Activated naive CD8-positive, alpha-beta T cell treated with anti-CD3 and anti-CD28 coated beads, Interleukin-2, amount 10 ng/mL, durations not matched to agents 7 days and 5 days (primary cell): ENCODE measurements at places on chromosomes 13 and 19. TPM values are rescaled to one million over a fixed set of nuclear protein-coding genes. Genes with fewer than 3 reads are reported as not detected.
A peak's percentile ranks its signal among the peaks of the same experiment; 100 is the strongest.

GRCh38 chr13:29427937-29428309, 167.6 kb downstream of the SLC7A1 start:
- peaks cover 51% of the 10 kb centered on the region for H3K27me3 ChIP-seq
- no peak overlapping the region for H3K27ac ChIP-seq
- H3K4me3 ChIP-seq = no peak overlapping the region
- no peak for DNase-seq
- peaks cover 2% of the 10 kb centered on the region for H3K4me1 ChIP-seq

DNA sequence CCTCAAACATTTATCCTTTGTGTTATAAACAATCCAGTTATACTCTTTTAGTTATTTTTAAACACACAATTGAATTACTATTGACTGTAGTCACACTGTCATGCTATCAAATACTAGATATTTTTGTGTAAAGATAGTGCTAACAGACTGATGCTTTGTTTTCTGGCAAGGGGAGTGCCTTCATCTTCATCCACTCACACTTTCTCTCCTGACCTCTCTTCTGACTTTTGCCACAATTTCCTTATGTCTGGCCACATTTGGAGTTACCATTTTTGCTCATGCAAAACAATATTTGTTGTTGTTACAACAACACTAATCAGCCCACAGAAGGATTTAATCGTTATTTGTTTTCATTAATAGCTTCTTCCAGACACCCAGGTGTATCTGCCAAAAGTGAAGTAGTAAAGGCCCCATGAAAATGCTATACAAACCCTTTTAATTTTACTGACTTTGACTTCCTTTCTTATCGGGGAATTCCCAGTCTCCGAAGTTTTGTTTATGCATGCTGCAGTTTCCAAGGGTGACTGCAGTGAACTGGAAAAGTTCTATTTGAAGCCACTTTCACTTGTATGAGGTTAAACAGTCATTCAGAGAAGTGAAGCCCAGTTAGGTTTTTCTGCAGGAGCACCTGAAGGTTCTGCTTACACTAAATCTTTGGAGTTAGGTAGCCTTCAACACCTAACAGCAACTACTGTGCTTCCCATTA, 66.1 kb upstream of the FRY start:
- DNase-seq = no peak
- no peak overlapping the region for H3K27ac ChIP-seq
- H3K4me1 ChIP-seq = no peaks in the 10 kb centered on the region
- no peaks in the 10 kb centered on the region for H3K36me3 ChIP-seq

The ZNF571 gene
- total RNA-seq = 5.9 TPM

The KCNC3 gene
- 1.1 TPM for total RNA-seq

DNA sequence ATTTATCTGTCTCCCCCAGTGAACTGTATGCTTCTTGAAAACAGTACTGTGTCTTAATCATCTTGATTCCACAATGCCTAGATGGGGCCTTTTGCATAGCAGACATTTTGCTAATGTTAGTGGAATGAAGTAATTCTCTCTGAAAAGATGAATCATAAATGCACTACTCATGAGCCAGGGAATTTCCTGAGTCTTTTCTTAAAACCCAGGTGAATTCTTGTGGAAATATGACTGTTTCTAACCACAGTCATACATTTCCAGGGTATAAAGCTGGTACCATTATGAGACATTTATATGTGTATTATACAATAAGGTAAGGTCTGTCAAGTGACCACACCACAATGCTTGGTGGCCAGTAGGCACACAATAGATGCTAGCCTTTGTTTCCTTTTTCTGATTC, 5.5 kb upstream of the KCTD4 start:
- DNase-seq = no peak
- no peaks in the 10 kb centered on the region for H3K4me1 ChIP-seq
- no peak overlapping the region for H3K4me3 ChIP-seq
- H3K27ac ChIP-seq = no peak overlapping the region
- peaks cover 29% of the 10 kb centered on the region for H3K36me3 ChIP-seq

The ZNF763 gene
- 5.2 TPM for total RNA-seq

- peak overlapping the region; percentile 35 for H3K27ac ChIP-seq
- H3K4me3 ChIP-seq = no peak overlapping the region
- no peaks in the 10 kb centered on the region for H3K4me1 ChIP-seq
Observed at GRCh38 chr19:48598996-48599700, 7.4 kb upstream of the SPACA4 start.

- H3K4me3 ChIP-seq = no peak overlapping the region
- H3K27me3 ChIP-seq = no peaks in the 10 kb centered on the region
- H3K4me1 ChIP-seq = peaks cover 15% of the 10 kb centered on the region
- no peak for DNase-seq
- no peak overlapping the region for H3K27ac ChIP-seq
Observed at GRCh38 chr13:51519771-51520216, 64.5 kb upstream of the WDFY2 start.

The PRSS57 gene
- total RNA-seq = not detected

The CYP4F2 gene
- not detected for total RNA-seq

DNA sequence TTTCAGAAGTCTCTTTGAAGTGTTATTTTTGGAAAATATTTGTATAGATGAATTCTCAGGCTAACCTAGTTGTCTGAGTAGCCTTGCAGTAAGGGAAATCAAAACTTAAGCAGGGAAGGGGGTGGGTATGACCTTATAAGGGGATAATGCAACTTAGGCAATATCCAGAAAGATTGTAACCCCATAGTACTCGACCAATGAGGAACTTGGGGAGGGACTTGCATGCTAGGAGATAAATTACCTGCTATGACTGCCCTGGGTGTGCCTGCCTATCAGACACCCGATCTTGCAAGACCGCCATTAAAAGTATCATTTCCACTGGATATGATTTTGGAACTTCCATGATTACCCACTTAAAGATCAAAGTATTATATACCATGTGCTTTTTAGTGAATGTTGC, 23.0 kb upstream of the RFXAP start:
- no peaks in the 10 kb centered on the region for H3K36me3 ChIP-seq
- H3K4me3 ChIP-seq = no peak overlapping the region
- no peak overlapping the region for H3K27ac ChIP-seq

DNA sequence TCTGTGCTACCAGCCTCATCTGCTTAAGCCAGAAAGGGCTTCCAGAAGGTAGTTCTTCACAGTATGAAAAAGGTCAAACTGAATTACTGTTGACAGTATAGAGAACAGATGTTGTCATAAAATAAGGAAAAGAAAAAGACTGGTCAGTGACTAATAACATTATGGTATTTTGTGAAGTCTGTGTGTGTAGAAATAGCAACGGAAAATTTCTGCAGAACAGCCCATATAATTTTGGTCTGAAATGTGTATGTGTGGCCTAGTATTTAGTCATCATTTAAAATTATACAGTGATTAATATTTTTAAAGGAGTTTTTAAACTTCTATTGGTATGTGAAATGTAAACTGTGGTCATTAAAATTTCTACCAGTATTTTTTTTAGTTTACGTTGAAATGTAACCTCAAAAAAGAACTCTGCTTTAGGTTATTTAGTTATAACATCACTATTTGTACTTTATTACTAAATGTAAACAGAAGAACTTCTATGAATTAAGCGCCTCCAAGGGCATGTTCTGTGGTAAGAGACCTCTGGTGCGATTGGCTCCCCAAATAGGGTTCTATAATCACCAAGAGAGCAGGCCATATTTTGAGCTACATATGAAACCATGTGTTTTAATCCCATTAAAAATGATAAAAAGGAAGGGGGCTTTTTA, 3.3 kb upstream of the GPR183 start:
- H3K4me3 ChIP-seq = no peak overlapping the region
- H3K4me1 ChIP-seq = peaks cover 60% of the 10 kb centered on the region
- no peak for DNase-seq
- peaks cover 51% of the 10 kb centered on the region for H3K36me3 ChIP-seq

GRCh38 chr19:40704491-40705361, 12.0 kb downstream of the COQ8B start:
- peaks cover 19% of the 10 kb centered on the region for H3K36me3 ChIP-seq
- peak overlapping the region; percentile 25 for H3K27ac ChIP-seq
- H3K4me3 ChIP-seq = no peak overlapping the region
- peaks cover 2% of the 10 kb centered on the region for H3K4me1 ChIP-seq

The C19orf12 gene
- 31.8 TPM for total RNA-seq

- peaks cover 4% of the 10 kb centered on the region for H3K4me1 ChIP-seq
- no peaks in the 10 kb centered on the region for H3K36me3 ChIP-seq
- no peak for DNase-seq
- no peak overlapping the region for H3K4me3 ChIP-seq
- H3K27me3 ChIP-seq = no peaks in the 10 kb centered on the region
Observed at GRCh38 chr13:45807520-45808099, 43.9 kb downstream of the SIAH3 start.

GRCh38 chr19:55304279-55304978, 20.6 kb downstream of the BRSK1 start:
- no peak overlapping the region for H3K27ac ChIP-seq
- no peak for DNase-seq
- H3K36me3 ChIP-seq = peaks cover 7% of the 10 kb centered on the region

- no peak overlapping the region for H3K27ac ChIP-seq
- peaks cover 11% of the 10 kb centered on the region for H3K27me3 ChIP-seq
- H3K4me3 ChIP-seq = no peak overlapping the region
- no peak for DNase-seq
- peaks cover 2% of the 10 kb centered on the region for H3K4me1 ChIP-seq
Observed at GRCh38 chr13:25732111-25732865, 319.5 kb downstream of the SHISA2 start.

The MEIOSIN gene
- not detected for total RNA-seq

DNA sequence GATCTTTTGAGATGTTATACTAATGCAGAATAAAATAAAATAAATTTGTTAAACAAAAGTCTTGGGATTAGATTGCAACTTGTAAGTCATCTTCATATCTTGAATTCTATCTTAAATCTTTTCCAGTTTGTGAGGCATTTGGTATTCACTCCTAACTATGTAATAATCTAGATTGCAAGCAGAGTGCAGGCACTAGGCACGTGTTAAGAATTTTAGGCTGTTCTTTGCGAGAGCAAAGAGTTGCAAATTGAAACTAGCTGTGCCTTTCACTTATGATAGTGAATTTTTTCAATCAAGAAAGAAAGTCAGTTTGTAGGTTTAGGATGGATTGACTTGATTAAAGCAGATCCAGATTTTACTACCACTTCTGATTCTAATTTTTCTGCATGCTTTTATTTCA, 264.1 kb upstream of the SPRY2 start:
- no peak overlapping the region for H3K4me3 ChIP-seq
- no peak for DNase-seq
- H3K27ac ChIP-seq = no peak overlapping the region
- H3K36me3 ChIP-seq = no peaks in the 10 kb centered on the region
- H3K27me3 ChIP-seq = no peaks in the 10 kb centered on the region
- no peaks in the 10 kb centered on the region for H3K4me1 ChIP-seq

The RDH8 gene
- not detected for total RNA-seq

The ZNF625 gene
- 8.2 TPM for total RNA-seq

The DACT3 gene
- total RNA-seq = 0.48 TPM

GRCh38 chr19:49333811-49334288, 1.4 kb upstream of the CD37 start:
- H3K4me3 ChIP-seq = peak overlapping the region; percentile 85
- H3K27me3 ChIP-seq = no peaks in the 10 kb centered on the region
- peaks cover 56% of the 10 kb centered on the region for H3K4me1 ChIP-seq

GRCh38 chr13:48533961-48534600, 1.2 kb upstream of the RCBTB2 start:
- DNase-seq = no peak
- H3K4me1 ChIP-seq = peaks cover 33% of the 10 kb centered on the region
- H3K4me3 ChIP-seq = peak overlapping the region; percentile 93
- peaks cover 27% of the 10 kb centered on the region for H3K36me3 ChIP-seq

GRCh38 chr13:79501538-79502232, 20.7 kb downstream of the NDFIP2 start:
- no peak for DNase-seq
- H3K4me3 ChIP-seq = no peak overlapping the region
- peaks cover 40% of the 10 kb centered on the region for H3K4me1 ChIP-seq
- no peak overlapping the region for H3K27ac ChIP-seq
- peaks cover 40% of the 10 kb centered on the region for H3K36me3 ChIP-seq
